Thyroid gland (tissue), 4 donors: ENCODE measurements at places on chromosomes 3 and 15.

DNA sequence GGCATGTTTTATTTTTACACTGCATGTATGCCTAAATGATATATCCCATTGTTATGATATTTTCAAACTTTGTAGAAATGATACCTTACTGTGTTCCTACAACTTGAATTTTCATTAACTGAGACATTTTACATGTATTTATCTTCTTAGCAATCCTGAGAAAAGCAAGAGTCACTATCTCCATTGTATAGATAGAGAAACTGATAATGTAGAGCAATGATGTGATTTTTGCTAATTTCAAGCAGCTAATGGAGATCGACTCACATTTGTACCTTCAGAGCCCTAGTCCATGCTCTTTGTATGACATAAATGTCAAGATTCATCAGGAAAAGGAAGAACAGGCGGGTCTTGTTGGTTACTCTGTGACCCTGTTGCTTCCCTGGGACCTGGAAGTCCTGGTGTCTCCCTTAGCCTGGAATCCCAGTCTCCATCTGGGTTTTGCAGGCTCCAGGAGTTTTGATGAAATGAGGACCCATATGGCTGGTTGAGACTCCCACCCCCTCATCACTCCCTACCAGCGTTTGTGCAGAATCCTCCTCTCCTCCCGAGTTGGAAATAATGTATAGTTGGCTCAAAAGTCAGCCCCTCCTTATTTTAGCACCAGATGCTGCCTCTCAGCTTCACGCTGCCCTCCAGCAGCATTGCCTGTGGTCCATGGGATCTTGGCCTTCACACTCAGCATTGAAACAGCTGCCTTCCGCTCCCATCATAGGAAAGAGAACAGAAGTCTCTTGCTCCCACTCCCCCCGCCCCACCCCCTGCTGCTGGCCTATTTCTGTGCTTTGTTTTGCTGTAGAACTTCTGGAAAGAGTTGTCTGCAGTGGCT, 67.1 kb downstream of the APBA2 start:
- DNase-seq, result no peak

GRCh38 chr3:127413318-127413673, 125.5 kb upstream of the PRR20G start:
- DNase-seq, result no peak

- peak; percentile 23 for DNase-seq
These were observed 7.2 kb downstream of the SUSD5 start for GRCh38 chr3:33211444-33211843.

GRCh38 chr15:99961011-99961441, 227.8 kb upstream of the LYSMD4 start:
- no peak for DNase-seq

DNA sequence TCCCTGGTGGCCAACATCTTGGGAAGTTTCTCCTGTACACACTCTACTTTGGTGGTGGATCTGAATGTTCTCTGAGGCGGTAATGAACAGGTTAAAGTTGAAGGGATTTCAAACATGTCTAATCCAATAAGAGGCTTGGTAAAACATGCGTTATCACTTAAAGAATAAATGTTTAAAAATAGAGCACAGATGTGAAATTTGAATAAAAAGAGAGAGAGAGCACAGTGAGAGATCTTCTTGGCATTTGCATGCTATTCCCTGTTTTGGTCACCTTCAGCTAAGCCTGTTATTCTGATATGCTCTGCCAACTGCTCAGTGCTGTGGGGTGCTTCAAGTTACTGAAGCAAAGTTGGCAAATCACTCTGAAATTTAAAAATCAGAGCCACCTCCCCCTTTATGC, 237.7 kb upstream of the WNT5A start:
- DNase-seq, result peak; percentile 61

DNA sequence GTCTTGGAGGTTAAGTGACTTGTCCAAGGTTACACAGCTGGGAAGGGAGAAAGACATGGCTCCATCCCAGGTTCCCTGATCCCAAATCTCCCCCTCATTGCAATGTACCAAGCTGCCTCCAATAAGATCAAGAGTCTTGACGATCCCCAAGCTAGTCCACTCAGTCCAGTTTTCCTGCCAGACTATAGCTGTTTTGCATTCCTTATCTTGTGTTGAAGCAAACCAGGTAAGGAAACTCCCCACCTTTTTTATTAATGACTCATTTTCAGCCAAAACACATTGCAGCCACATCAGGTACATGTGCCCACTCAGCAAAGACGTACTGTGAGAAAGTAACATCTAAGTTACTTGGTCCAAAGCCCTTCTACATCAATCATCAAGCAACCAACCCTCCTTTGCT, 41.9 kb downstream of the LIPC start:
- DNase-seq, result no peak

DNA sequence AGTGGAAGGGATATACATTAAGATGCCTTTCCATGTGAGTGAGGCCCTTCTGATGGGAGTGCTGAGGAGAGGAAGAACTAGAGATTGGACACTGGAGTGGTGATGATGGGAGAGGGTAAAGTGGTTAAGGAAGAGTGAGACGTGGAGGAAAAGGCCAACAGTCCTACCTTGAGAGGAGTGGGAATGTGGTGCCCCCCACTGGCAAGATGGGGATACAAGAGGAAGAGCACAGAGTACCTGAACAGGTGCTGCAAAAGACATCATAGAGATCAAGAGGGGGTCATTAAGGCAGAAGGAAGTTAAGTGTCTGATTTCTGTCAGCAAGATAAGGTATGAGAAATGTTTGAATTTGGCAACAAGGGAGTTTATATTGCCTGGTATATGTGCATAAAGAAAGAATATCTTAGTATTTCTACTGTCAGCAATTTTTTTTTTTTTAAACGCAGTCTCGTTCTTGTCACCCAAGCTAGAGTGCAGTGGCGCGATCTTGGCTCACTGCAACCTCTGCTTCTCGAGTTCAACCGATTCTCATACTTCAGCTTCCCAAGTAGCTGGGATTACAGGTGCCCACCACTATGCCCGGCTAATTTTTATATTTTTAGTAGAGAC, 34.0 kb downstream of the ARIH2 start:
- peak; percentile 66 for DNase-seq

GRCh38 chr15:94238539-94239118, 7.3 kb downstream of the MCTP2 start:
- DNase-seq, result no peak

DNA sequence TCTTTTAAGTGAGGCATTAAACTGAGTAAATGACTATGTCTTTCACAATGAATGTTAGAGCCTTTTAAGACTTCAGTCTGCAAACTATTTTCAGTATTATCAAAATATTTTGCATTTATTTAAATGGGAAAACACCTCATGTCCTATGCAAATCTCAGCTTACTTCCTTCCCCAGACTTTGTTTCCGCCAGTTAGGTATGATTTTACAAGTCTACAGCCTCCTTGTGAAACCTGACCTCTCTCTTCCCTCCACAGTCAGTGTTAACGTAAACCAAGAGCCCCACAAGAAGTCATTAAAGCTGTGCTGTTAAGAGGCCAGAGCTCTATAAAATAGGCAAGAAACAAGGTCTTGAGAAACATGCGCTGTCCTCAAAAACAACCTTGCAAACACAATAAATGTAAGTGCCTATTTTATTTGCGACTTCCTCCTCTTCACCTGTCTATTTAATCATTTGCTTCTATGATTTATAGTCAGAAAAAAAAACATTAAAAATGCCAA, 48.3 kb downstream of the PRTG start:
- DNase-seq, result no peak

GRCh38 chr15:66925721-66926120, 139.7 kb upstream of the SMAD3 start:
- no peak for DNase-seq

DNA sequence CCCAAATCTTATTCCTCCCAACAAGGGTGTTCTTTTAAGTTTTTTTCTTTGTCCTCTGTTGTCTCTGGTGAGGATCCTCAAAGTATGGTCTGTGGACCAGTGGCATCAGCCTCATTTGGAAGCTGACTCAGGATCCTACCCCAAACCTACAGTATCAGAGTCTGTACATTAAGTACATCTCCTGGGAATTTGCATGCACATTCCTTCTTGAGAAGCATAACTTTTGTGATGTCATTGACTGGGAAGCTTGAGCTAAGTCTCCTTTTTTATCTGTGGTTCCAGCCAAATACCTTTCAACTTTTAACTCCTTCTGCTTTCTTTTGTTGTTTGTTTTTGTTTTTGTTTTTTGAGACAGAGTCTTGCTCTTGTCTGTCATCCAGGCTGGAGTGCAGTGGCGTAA, 40.5 kb downstream of the ARMC8 start:
- DNase-seq, result no peak

DNA sequence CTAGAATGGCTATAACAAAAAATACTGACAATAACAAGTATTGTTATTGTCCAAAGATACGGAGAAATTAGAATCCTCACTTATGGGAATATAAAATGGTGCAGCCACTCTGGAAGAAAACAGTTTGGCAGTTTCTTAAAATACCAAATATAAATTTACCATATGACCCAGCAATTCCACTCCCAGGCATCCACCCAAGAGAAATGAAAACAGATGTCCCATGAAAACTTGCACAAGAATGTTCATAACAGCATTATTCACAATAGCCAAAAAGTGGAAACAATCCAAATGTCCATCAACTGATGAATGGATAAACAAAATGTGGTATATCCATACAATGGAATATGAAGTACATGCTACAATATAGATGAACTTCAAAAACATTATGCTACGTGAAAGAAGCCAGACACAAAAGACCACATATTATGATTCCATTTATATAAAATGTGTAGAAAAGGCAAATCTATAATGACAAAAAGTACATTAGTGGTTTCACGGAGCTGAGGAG, 9.4 kb downstream of the AAGAB start:
- no peak for DNase-seq

DNA sequence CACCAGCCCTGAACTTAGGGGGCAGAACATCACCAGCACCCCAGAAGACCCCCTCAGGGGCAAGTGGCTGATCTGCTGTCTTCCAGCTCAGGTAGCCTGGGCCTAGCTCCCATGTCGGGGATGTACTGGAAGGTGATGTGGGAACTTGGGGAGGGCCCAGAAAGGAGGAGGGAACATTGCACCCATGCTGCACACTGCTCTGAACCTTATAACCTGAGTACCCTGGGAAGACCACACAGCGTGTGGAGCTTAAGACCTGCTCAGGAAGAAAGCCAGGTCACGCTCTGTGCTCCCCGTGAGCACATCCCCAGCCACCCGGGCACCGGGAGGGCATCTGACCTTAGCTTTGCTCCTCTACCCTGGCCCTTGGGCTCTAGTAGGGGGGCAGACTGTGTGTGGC, 159.4 kb downstream of the ATP10A start:
- no peak for DNase-seq

DNA sequence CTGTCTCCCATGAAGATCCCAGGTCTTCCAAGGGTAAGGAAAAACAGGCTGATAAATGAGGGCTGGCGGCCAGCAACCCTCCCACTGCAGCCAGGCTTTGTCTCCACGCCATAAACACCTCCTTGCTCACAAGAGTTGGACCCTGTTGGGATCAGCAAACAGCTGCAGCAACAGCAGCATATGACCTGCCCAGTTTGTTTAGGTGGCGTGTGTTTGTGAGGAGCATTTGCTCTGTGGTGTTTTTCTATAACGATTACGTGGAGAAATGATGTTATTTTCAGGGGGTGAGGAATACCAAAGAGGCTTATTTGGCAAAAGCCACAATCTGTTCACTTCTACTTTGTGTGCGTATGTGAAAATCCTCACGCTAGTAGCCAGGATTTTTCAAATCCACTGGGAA, 58.5 kb downstream of the RFTN1 start:
- no peak for DNase-seq

GRCh38 chr15:40743485-40743901, 11.6 kb downstream of the RMDN3 start:
- DNase-seq, result no peak

DNA sequence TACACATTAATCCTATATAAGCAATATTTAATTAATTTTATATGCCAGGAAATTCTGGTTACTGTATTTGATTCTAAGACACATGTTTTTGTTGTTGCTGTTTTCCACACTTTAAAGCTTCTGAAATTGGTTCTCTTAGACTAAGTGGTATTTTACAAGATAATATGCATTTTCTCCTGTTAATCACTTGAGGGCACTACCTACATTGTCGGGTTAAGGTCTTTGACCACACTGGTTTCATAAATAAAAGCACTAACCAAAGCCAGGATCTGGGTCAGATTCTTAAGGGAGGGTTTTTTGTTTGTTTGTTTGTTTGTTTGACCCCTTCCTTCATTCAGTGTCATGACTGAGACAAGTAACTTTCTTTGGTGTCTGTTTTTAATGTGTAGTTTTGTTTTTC, 590.2 kb downstream of the RBMS3 start:
- no peak for DNase-seq

- DNase-seq, result no peak
These were observed 142.0 kb upstream of the PDZRN3 start for GRCh38 chr3:73766599-73767381.
